ENCODE measurements at places on chromosomes 16 and 17.
A peak's percentile ranks its signal among the peaks of the same experiment; 100 is the strongest.

DNA sequence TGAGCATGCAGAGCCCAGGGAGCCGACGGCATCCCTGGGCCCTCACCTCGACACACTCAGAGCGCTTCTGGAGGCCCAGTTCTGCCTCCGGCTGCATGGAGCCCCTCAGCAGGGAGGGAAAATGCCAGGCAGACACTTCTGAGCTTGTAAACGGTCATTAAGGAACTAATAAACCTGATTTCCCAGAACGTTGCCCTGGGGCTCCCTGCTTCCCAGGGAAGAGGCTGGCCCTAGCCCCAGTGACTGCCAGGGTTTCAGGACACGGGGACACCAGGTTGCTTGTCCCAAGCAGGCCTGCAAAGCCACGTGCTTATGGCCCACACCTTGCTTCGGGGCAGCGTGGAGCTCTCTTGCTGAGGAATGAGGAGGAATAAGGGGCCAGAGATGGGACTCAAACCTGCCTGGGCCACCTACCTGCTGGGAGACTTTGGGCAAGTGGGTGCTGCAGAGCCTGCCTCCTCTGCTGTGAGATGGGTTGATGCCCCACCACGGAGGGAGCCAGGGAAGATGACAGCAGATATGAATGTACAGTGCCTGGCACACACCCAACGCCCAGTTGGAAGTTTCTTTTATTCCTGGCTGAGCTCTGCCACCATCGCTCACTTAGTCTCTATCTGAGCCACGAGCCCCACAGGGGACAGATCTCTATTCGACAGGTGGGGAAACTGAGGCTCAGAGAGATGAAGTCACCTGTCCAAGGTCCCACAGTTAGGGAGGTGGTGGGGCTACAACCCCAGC, 5.4 kb downstream of the RHBDF2 start:
- no peak for DNase-seq

GRCh38 chr16:69511651-69512050, 54.1 kb upstream of the NFAT5 start:
- no peak for DNase-seq

DNA sequence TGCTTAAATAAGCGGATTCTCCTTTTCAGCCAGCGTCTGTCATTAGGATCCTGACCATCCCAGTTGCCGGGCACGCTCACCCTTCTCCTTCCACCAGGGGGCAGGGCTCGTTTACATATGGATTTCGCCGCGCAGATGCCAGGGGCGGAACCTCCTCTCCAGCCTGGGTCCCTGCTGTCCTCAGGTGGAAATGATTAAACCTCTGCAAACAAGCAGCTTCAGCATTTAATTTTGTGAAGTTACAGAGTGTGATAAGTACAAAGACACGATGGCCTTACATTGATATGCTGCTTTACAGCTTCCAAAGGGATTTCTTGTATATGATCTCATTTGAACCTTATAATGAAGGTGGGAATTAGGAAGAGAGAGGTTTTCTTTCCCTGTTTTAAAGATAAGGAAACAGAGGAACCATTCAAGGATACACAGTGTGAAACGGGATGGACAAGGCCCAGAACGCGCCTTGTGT, 3.9 kb upstream of the KRT28 start:
- peak; percentile 35 for DNase-seq

DNA sequence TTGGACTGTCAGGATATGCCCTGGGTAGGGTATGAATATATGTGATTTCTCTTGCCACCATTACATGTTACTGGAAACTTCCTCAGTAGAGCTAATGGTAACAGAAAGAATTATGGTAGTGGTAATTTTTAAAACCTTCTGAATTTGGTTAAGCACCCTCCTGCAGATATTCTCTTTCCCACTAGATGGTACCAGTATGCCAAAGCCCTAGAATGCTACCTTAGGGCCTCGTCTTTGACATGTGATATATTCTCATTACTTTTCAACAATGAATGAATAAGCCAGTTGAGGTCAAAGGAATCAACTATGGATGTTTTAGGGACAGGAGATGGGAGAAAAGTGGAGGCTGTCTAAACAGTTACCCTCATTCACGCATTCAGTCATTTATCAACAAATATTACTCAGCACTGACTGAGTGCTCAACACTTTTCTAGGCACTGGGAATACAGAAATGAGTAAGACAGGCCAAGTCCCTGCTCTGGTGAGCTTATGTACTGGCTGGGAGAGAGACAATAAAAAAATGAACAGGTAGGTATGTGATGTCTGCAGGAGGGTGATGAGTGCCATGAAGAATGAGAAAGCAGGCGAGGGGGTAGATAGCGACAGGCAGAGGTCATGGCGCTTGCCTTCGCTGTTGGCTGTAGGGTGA, 14.7 kb downstream of the CDH13 start:
- DNase-seq = no peak

DNA sequence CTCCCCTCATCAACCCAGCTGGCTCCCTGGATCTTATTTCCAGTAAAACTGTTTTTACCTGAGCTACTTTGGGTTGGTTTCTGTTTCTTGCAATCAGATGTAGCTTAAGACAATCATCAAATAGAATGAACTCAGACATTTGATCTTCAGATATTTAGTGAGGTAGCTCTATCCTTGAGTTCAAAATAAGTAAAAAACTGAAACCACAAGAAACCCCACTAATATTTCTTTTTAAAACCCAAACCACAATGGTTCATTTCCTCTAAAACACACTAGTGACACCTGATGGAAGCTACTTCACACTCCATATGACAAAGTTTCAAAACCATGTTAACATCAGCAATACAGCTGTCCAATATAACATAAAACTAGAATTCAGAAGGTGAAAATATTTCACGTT, 37.8 kb downstream of the CACNG1 start:
- DNase-seq = no peak

DNA sequence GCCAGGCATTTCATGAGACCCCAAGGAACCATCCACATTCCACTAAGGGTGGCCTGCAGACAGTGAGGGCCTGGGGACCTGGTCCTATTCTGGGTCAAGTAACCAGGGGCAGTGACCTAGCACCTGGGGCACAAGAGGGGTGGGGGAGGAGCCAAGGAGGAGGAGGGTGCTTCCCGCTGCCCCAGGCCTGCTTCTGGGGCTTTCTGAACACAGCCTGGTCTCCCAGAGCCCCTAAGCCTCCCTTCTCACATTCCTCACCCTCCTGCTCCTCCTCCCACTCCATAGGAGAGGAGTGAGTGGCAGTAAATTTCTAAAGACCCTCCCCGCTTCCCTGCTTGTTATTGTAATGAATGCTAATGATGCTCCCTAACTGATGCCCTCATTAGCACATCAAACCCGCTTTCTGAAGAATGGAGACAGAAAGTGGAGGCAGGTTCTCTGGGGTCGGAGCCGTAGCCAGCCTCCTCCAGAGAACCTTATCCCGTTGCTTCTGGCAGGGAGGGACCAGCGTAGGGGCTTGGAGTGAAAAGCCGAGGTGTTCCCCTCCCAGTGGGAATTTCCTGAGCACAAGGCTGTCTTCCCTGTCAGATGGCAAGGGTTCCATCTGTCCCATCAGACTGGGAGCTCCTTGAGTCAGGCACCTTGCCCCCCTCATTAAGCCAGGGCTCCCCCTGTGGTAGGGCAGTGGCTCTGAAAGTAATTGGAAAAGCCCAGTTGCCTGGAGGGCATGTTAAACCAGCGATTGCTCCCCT, 3.7 kb upstream of the SRCIN1 start:
- DNase-seq = no peak

DNA sequence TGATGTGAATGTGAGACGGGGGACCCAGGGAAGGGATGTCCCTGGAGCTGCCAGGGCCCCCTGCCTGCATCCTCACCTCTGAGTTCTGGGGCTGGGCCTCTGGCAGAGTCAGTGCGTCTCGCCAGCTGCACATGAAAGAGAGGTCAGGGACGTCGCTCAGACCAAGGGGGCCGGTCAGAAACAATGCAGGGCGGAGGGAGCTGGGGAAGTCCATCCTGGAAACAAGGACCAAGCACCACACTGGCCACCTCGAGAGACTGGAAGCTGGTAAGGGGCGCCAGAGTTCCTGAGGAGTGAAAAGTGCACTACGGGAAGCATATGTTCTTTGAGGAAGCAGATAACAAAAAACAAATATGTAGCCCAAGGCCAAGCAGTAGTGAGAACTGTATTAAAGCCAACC, 2.1 kb downstream of the TAF1C start:
- DNase-seq = no peak

GRCh38 chr17:49197346-49197998, 12.9 kb downstream of the GNGT2 start:
- DNase-seq = no peak

DNA sequence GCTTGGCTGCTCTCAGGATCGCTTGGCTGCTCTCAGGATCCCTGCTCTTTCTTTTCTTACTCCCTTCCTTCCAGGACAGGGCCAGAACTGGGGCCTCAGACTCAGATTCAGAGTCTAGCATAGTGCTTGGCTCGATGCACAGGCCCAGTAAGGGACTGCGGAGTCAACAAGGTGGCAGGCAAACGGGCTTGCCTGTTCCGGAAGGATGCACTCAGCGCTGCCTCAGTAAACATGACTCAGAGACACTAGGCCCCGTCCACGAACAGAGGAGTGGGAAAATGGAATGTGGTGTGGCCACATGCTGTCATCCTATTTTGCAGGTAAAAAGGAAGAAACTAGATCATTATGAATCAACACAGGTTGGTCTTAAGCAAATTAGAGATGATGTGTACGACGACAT, 9.8 kb downstream of the SPHK1 start:
- no peak for DNase-seq

DNA sequence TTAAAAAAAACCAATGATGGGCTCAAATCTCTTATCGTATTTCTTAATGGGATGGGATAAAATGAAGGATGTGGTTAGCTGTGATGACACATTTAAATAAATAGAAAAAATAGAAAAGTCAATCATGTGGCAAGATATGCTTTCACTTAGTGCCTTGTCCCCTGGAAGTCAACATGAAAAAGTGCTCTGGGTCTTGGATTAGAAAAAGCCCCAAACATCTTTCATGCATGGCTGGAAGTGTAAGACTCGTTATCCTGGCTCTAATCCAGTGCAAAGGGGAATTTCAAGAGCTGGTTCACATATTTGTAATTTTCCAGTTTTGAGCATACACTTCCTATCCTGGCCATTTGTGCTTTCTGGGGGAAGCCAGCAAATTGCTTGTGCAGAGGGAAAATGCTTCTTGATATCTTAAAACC, 160.9 kb downstream of the MAP2K6 start:
- no peak for DNase-seq

- no peak for DNase-seq
Measured at GRCh38 chr16:22924492-22924891, 110.5 kb downstream of the HS3ST2 start.

DNA sequence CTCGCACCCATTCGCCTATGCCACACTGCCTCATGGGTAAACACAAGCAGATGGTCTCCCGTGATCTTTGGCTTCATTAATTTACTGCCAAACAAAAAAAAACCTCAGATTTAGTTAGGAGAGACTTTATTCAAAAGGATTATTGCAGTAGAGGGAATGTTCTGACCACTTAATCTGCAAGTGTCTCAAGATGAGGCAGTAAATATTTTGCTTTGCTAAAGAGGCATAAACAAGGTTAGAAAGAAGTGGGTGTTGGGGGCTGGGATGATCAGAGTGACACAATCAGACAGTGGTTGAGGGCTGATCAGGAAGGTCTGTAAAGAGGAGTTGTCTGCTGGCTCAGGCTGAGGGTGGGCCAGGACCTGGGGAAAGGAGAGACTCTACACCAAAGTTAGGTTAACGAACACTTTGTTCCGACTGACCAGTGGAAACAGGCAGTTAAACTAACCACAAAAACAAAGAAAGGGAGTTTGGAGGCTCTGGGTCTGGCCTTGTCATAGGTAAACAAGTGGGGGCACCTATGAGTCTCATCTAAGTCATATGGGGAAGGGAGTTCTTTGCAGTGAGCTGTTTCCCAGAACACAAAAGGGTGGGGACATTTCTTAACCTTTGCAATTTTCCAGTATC, 28.5 kb downstream of the HSD17B2 start:
- no peak for DNase-seq

DNA sequence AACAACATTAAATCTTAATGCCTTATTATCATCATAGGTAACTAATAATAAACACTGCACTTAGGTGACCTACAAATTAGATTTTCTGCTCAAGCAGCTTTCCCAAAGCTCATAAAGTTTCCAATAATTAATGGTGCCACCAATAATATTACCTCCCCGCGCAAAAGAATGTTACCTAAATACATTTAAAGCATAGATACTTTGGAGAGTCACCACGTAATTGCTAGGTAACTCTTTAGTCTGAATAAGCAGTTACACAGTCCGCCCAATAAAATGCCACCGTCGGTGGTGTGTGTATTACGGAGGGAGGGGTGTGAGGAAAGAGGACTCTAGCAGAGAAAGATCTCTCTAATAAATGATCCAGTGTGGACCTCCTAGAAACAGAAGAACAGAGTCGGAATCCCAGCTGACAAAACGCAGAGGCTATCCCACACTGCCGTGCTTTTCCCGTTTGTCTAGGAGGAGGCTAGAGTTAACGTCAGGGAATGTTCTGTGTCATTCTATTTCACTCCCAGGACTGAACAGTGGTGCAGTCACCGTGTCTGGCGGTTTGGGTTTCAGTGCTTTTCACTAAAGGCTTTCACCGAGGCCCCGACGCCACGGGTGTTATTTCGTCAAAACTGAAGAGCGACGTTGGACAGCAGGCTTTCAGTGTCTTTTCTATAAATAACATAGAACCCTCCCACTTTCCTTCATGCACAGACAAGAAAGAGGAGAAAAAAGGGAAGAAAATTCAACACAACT, 630 bp downstream of the RNFT1 start:
- peak; percentile 28 for DNase-seq

GRCh38 chr16:3431779-3432219, 11.5 kb downstream of the ZNF597 start:
- peak; percentile 39 for DNase-seq

GRCh38 chr16:22664132-22664531, 149.8 kb upstream of the HS3ST2 start:
- DNase-seq = no peak

DNA sequence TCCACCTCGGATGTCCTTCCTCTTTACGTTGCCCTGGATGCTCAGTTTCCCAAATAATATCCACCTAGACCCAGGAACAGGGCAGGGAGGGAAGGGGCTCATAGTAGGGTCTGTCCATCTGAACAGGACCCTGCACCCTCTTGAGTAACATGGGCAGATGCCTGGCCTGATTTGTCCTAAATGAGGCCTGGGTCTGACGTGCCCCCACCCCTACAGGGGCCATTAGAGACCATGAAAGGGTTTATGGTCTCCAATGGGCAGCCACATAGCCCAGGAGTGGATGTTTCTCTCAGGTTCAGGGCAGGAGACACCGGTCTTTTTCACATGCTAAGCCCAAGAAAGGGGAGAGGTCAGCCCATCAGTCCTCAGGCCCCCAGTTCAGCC, 6.8 kb downstream of the CACNG1 start:
- DNase-seq = no peak

- DNase-seq = no peak
Measured at GRCh38 chr16:24508614-24509013, 30.8 kb upstream of the RBBP6 start.

DNA sequence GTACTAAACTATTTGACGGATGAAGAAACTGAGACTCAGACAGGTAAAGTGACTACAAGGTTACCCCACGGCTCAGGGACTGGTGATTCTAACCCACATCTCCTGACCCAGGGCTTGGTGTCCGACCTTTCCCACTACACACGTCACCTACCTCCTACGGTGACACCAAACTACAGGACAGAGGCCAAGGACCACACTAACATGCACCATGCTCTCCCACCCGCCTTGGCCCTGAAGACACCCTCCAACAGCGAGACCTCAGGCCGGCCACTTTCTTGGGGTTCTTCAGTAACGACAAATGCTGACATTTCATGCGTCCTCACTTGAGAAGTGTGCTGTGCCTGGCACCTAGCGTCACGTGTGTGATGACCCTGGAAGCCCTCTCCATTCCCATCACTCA, 6.4 kb downstream of the KNOP1 start:
- no peak for DNase-seq

All from stimulated activated CD4-positive, alpha-beta T cell treated with anti-CD3 and anti-CD28 coated beads, Interleukin-15, amount 100 ng/mL, for 1 hour (primary cell).